ENCODE measurements at places on chromosomes 16 and 17.

DNA sequence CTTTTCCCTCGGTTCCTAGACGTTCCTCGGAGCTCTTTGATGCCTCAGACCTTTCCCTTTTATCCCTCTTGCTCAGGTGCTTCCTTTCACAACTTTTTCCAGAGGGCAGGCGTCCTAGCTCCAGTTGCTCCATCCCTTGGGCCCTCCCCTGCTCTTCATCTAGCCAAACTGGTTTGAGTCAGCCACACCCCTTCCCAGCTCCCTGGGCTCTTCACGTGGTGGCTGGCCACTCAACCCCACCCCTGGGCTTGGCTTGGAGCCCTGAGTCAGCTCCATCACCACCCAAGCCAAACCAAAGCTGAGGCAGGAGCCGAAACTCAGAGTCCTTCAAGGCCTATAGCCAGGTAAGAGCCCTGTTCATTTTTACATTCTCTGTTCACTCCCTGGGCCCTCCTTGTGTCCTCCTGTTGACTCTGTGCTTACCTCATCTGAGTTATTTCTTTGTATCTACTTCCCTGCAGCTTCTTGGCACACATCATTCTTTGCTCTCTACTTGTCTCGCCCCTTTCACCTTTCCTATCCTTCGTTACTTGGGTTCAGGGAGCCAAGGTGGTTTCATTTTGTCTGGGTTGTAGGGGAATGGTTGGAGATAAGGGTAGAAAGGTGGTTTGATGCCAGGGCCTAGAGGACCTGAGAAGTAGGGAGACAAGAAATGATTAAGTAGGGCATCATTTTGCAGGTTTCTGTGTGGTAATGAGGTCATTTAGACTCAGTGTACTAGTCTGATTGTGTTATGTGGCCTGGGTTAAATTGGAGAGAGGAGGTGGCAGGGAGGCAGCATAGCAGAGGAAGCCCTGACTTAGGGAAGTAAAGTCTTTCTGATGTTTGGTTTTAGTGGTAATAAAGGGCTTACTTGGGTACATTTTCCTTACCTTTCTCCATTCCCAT, 7.6 kb upstream of the PHKG2 start:
- no peak for DNase-seq

GRCh38 chr17:74808714-74809430, 32.7 kb upstream of the NAT9 start:
- DNase-seq: no peak

DNA sequence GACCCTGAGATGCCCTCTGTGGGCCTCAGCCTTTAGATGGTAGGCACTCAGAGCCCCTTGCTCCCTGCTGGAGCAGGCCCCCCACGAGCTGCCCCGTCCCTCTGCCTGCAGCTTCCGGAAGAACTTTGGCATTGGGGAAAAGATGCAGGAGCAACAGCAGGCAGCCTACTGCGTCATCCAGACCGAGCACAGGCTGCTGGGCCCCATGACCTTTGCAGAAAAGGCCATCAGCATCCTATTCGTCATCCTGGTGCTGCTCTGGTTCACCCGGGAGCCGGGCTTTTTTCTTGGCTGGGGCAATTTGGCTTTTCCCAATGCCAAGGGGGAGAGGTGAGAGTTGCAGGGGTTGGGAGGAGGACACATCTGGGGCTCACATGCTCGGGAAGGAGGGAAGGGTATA, 12.7 kb upstream of the FOXN1 start:
- no peak for DNase-seq

- no peak for DNase-seq
Measured at GRCh38 chr17:39551879-39552278, 55.8 kb downstream of the NEUROD2 start.

DNA sequence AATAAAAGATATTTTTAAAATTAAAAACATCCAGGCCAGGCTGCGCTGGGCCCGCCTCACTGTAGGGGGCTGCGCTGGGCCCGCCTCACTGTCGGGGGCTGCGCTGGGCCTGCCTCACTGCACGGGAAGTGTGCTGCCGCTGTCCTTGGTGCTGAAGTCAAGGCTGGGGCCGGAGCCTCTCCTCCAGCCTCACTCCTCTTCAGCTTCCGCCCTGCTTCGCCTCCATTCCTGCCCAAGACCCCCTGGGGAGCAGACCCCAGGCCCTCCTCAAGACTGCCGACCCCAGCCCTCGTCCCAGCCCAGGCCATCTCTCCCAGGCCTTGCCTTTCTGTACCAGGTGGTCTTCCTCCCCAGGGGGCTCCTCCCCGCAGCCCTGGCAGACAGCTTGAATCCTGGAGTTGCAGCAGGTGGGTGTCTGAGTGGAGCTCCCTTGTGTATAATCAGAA, 26.2 kb downstream of the ENDOV start:
- no peak for DNase-seq

DNA sequence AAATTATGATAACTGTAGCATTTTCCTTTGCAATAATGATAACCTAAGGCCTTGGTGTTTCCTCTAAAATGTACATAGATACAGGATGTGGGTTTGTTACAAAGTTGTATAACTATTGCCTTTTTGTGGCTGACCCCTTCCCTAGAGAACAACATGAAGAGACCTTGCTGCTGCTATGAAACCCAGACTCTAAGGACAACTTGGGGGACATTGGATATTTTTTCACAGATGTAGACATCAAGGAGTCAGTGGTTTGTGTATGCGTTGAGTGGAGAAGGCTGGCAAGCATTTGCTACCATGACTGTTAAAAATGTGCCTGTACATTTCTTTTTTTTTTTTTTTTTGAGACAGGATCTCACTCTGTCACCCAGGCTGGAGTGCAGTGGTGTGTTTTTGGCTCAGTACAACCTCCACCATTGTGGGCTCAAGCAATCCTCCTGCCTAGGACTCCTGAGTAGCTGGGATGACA, 12.3 kb downstream of the HMOX2 start:
- DNase-seq: no peak

- DNase-seq: no peak
Measured at GRCh38 chr16:57624806-57625500, 3.5 kb upstream of the ADGRG1 start.

- DNase-seq: no peak
Measured at GRCh38 chr16:84369105-84369504, 767 bp downstream of the ATP2C2 start.

DNA sequence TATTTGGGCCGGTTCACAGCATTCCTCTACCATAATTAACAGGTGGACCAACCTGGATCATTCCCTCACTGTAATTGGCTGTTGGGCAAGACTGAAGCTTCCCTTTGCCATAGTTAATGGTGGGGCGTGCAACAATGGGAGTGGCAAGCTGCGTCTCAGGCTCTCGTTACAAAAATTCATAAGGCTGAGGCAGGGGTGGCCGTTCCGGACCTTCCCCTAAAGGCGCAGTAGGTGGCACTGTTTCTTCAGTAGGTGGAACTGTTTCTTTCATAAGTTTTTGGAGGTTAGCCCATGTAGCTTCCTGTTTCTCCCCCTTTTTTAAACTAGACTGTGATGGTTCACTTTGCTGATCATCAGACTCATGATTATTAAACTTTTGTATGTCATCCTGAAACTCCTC, 17.0 kb upstream of the TMC5 start:
- no peak for DNase-seq

GRCh38 chr17:32142857-32143526, 690 bp downstream of the RHOT1 start:
- DNase-seq: no peak

DNA sequence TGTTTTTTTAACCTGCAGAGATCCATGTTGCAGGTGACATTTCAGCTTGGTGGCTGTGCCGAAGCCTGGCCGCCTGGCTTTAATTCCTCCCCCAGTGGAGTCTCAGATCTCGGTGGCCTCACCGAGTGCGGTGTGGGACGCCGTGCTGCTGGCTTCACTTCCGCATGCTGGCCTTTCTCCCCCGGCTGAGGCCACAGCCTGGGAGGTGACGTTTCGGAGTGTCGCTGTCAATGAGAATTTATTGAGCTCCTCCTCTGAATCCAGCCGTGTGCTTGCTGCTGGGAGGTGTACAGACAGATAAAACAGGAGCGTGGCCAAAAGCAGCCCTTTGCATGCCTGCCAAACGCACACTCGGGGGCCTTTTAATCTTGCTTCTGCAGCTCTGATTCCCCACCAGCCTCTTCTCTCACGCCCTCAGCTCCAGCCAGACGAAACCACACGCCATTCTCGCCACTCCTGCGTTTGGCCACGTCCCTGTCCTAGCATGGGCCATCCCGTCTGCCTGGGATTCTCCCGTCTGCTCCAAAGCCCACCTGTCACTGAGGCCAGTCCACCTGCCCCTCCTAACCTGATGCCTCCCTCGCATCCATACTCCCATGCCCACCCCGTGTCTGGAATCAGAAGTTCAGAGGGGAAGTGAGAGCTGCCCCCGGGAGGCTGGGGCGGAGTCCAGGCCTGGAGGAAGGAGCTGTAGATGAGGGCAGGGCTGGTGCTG, 3.6 kb downstream of the GSE1 start:
- no peak for DNase-seq

GRCh38 chr17:65442691-65443090, 118.8 kb downstream of the AXIN2 start:
- no peak for DNase-seq

- no peak for DNase-seq
Measured at GRCh38 chr16:83418565-83418964, 389.2 kb upstream of the HSBP1 start.

DNA sequence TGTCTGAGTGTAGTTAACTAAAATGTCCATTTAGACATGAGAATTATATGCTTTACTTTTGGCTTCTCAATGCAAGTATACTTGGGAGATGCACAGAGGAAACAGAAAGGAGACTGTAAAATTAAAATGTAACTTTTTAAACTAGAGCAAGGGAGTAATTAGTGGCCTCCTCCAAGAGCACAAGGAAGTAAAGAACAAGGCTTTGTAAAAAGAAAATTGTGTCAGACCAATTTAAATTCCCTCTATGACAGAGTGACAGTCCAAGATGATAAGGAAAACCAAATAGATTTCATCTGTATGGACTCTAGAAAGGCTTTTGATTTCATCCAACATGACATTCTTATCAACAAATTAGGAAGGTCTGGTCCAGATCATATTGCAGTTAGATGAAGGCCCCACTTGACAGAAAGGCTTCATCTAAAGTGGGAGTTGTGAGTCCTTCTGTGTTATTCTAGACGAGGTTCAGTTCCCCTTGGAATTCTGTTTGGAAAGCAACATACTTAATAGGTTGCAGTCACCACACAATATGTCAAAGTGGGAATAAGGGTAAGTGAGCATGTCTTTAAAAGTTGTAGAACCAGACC, 6.5 kb upstream of the CAPNS2 start:
- no peak for DNase-seq

DNA sequence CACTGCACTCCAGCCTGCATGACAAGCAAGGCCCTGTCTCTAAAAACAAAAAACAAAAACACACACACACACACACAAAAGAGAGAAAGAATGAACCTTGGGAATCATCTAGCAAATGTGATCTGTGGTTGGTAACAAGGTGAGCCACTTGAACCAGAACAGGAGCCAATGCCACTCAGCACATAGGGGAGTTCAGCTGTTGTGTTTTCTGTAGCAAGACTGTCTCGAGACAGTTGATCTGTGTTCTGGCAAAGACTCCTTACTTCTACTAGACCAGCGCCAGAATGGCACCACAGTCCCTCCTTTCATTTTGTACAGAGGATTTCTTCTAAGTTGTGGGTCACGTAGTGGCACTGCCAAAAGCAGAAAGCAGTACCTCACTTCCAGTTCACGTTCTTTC, 20.7 kb downstream of the ATP2A1 start:
- no peak for DNase-seq

DNA sequence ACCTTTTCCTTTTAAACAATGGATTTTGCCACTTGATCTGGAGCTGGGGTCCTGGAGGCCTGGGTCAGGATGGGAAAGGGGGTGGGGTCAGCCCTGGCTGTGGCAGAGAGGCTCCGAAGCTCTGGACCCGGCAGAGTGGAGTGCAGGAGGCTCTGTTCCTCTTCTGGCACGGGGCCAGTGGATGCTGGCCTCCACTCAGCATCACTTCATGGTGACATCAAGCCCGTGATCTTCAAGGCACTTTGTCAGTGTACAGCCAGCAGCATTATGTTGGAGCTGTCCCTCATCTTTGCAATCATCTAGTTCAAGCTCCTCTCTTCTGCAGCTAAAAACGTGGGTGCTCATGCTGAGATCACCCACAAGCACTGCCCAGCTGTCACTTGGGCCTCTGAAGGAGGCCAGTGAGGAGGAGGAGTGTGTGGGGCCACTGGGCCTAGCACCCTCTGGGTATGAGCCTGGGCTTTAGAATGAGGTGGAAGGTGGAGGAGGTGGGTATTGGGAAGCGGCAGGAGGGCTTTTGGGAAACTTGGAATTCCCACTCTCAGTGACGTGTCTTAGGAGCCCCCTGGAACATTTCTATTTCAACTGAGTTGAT, 45.9 kb upstream of the MGAT5B start:
- DNase-seq: no peak

- DNase-seq: no peak
Measured at GRCh38 chr16:54185045-54185444, 101.5 kb downstream of the IRX3 start.

GRCh38 chr17:61015966-61016365, 338.3 kb downstream of the BCAS3 start:
- DNase-seq: no peak

GRCh38 chr16:81592353-81592866, 147.8 kb downstream of the CMIP start:
- DNase-seq: no peak

DNA sequence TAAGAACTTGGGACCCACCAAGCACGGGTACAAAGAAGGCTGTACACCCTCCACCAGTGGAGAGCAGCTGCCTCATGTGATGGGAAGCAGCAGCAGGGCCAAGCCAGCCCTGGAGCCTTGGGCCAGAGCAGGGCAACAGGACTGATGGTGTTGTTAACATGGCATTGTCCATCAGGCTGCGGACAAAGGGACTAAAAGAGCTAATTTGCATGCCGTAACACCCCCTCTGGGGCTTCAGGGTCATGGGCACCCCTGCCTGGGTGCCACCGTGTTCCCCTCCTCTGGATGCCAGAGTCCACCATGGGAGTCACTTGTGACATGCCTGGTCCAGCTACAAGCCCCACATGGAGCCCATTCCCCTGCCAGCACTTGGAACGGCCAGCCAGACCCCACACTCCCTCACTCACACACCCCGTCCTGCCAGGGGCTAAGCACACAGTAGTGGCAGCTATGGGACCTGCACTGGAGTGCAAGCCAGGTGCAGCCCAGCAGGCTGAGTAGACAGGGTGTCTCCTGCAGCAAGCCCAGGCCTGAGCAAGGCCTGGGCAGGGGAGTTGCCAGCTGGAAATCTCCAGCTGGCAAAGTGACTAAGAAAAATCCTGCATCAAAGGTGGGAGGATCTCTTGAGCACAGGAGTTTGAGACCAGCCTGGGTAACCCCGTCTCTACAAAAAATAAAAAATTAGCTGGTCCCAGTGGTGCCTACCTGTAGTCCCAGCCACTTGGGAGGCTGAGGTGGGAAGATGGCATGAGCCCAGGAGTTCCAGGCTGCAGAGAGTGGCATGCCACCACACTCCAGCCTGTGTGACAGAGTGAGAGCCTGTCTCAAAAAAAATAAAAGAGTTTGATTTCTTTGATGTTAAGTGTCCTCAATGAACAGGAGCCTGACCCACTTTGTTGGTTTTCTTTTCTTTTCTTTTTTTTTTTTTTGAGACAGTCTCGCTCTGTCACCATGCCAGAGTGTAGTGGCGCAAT, 33.7 kb downstream of the NOL11 start:
- no peak for DNase-seq

GRCh38 chr17:47776330-47777197, 43.5 kb downstream of the TBX21 start:
- DNase-seq: peak; percentile 29

- DNase-seq: no peak
Measured at GRCh38 chr16:58128181-58128631, 975 bp downstream of the CFAP20 start.
